M059J (cell line): ENCODE measurements at places on chromosomes 7 and 10. TPM values are rescaled to one million over a fixed set of nuclear protein-coding genes. Genes with fewer than 3 reads are reported as not detected.

DNA sequence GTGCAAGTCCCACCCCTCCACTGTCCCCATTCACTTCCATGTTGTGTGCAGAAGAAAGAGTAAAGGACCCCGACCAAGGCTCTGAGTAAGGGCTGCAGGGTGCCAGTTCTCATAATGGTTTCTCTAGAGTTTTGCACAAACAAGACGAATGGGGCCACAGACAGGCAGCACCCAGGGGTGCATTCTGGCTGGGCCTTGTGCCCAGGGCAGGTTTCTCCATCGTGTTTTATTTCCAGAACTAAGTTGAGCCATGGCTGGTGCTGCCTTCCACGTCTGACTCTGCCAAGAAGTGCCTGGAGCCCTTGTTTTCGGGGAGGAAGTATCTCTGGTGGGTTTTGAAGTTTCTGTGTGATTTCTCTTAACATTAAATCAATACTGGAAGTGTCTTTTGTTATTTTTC, 95.0 kb upstream of the SDK1 start:
- no peak for DNase-seq

GRCh38 chr7:32299133-32299702, 191.0 kb downstream of the LSM5 start:
- DNase-seq = peak; percentile 12

GRCh38 chr10:58867683-58868082, 308.8 kb upstream of the PHYHIPL start:
- no peak for DNase-seq

- no peak for DNase-seq
Measured at GRCh38 chr7:15764851-15765382, 78.4 kb upstream of the MEOX2 start.

DNA sequence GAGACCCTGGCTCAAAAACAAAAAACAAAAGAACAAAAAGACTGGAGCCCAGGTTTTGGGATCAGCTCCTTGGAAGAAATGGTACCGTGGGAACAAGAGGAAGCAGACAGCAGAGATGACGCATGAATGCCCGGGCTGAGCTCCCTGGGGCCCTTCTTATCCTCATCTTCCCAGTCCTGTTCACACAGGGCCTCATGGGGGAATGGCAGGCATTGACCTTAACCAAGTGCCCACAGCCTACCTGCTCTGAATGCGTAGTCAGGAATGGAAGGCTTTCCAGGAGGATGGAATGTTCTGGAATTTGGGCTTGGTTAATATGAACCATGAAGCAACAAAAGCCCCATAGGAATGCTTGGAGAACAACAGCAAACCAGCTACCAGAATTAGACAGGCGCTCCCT, 154.7 kb downstream of the PRPF18 start:
- no peak for DNase-seq

- DNase-seq = no peak
Measured at GRCh38 chr10:36624551-36625100, 500.8 kb upstream of the ANKRD30A start.

DNA sequence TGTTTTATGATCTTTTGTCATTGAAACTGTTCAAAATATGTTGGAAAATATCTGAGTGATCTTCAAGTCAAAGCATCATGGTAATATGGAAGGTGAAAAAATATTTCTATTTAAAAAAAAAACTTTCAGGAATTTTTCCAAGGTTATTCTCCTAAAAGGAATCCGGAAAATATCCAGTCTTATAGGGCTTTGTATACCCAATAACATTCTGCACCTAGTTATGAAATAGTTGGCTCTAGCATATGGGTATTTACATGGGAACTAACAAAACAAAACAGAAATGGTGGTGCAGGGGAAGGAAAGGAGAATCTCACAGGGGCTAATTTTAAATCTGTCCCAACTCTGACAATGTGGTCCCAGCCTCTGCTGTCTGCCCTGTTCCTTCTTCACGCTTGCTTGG, 167.1 kb upstream of the RHEB start:
- DNase-seq = peak; percentile 26

DNA sequence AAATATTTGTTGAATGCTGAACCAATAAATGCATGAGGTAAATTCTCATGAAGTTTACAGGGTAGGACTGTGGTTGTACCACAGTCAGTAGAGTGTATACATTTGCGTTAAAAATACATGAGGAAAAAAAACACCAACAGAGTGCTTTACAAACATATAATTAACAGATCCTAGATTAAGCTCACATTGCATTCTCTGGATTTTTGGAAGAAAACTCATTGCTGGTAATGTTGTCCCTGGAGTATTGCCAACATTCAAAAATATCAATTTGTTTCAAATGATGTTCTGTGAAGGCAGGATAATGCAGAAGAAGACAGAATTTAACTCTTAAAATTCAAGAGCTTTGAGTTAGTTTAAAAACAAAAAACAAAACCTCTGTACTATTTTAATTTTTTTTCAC, 95.5 kb downstream of the MBL2 start:
- peak; percentile 21 for DNase-seq

- no peak for DNase-seq
Measured at GRCh38 chr7:139566736-139567646, 43.5 kb downstream of the CLEC2L start.

Gene OIT3
- total RNA-seq = not detected in 2 replicates

Gene SPDYE1
- not detected in 2 replicates for total RNA-seq

Gene GRB10
- 0.10 and 0.20 TPM in 2 replicates for total RNA-seq

Gene RASA4
- total RNA-seq = 5.4 and 9.0 TPM in 2 replicates

DNA sequence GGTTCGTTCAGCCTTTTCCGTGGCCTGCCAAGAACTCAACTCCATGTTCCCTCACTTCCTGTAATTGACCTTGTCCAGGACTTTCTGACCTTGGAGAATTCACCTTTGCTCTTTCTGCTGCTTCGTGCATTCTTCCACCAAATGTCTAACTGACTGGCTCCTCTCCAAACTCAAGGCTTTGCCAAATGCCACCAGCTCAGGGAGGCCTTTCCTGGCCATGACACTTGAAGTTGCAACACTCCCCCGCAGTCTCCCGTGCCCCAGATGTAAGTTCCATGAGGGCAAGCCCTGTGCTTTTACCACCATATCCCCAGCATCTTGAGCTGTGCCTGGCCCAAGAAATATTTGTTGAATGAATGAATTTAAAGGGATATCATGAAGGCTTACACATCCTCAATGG, 238.4 kb downstream of the ARHGAP21 start:
- no peak for DNase-seq

Gene TAS2R4
- total RNA-seq = 0.20 TPM in 1 of 2 replicates, not detected in the other

GRCh38 chr10:62805231-62806099, 945 bp downstream of the ADO start:
- DNase-seq = peak; percentile 68

GRCh38 chr7:69630292-69630691, 32.0 kb downstream of the AUTS2 start:
- DNase-seq = peak; percentile 81

- no peak for DNase-seq
Measured at GRCh38 chr7:101664436-101664835, 35.3 kb upstream of the MYL10 start.

- peak; percentile 65 for DNase-seq
Measured at GRCh38 chr10:89426230-89426868, 12.0 kb downstream of the IFIT5 start.

- DNase-seq = no peak
Measured at GRCh38 chr7:45036796-45037195, 36.8 kb downstream of the CCM2 start.

Gene PRTFDC1
- total RNA-seq = 15.3 and 18.0 TPM in 2 replicates

GRCh38 chr10:82953331-82953730, 1078.3 kb downstream of the NRG3 start:
- no peak for DNase-seq

Gene HOXA6
- total RNA-seq = 3.7 TPM in 1 of 2 replicates, not detected in the other

DNA sequence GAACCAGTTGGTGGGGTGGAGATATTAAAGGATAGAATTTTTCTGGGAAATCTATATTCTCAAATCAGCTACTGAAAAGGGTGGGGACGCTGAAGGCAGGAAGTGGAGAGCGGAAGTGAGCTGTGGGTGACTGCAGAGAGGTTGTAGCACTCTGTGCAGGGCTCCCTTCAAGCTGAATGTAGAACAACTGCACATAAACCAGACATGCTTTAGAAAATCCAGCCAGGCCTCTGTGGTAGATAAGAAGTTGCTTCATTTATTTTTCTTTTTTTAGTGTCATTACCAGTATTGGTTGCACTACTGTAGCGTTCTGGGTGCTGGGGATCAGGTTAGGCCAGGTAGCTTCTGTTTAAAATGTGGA, 127.8 kb downstream of the CELF2 start:
- DNase-seq = no peak

DNA sequence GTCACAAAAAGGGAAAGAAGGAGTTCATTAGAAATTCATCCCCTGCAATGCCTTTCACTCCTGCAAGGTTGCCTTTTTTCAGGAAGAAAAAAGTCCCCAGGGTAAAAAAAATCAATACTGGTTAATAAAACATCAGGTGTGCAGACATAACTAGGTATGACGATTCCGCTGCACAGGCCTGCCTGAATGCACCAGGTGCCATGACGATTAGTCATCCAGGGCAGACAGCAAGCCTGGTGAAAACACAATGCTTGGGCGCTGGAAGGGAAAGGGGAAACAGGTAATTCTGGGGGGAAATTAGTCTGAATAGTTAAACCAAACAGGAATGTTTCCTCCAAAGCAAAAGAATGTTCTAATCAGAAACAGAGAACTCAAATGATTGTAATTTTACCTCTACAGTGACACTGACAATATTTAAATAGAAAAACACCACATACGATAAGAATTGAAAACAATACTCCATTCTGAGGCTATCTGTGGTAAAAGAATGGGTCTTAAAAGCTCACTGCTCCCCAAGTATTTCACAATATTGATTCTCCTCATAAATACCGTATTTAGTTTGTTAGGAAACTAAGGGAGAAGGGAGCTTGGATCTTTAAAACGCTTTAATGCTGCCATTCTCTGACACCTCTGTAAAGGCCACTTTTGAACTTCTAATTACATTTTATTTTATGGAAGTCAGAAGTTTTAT, 45.2 kb downstream of the VPS41 start:
- DNase-seq = no peak

GRCh38 chr7:115719963-115720362, 310.6 kb downstream of the TFEC start:
- DNase-seq = no peak

Gene PLCE1
- total RNA-seq = 2.3 and 3.4 TPM in 2 replicates

GRCh38 chr10:111077785-111078504, 1.1 kb downstream of the ADRA2A start:
- no peak for DNase-seq

Gene CALY
- not detected in 2 replicates for total RNA-seq
